ENCODE measurements at places on chromosomes 6 and 20. TPM values are rescaled to one million over a fixed set of nuclear protein-coding genes. Genes with fewer than 3 reads are reported as not detected.
A peak's percentile ranks its signal among the peaks of the same experiment; 100 is the strongest.

OR12D1 gene
- not detected for total RNA-seq

- no peak for DNase-seq
Measured at GRCh38 chr6:142653710-142654420, 291.1 kb downstream of the HIVEP2 start.

DNA sequence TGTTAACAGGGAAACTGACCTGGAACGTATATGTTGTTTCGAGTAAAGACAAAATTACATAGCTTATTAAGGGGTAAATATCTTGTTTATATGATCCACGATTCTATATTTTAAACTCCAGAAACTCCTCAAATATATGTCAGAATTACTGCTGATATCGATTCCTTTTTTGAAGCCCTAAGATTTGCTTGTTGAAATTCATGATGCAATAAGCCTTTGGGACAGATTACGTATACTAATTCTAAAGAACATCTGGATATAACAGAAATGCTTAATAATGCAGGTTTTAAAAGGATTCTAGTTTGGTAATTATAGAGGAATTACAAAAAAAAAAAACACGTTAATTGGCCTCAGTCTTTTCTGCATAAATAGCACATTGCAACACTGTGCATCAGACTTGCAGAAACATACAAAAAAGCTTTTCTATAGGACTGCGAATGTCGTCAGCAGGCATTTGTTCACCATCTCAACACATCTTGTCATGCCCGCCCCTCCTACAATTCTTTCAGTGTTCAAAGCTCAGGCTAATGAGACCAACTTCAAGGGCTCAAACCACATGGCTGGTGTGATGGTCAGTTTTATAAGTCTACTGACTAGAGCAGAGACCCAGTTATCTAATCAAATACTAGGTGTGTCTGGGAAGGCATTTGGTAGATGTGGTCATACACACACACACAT is 74.9 kb downstream of the AGPAT4 start:
- DNase-seq = no peak

FOXQ1 gene
- 0.24 TPM for total RNA-seq

DNA sequence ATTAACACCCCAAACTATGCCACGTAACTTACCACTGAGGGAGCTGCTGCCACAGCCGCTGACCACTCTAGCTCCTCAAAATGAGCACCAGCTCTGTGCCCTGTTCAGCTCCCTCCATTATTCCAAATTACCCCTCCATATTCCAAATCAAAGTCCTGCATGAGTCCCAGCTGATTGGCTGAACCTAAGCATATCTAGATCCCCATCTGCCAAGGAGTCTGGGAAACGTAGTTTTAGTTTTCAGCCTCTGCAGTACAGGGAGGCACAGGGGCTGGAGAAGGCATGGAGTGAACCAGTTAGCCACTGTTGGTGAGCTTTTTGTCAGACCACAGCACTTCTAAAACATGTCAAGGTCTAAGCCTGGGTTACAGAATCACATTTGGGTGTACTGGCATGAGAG is 15.9 kb downstream of the UNC5CL start:
- no peak for DNase-seq

DNA sequence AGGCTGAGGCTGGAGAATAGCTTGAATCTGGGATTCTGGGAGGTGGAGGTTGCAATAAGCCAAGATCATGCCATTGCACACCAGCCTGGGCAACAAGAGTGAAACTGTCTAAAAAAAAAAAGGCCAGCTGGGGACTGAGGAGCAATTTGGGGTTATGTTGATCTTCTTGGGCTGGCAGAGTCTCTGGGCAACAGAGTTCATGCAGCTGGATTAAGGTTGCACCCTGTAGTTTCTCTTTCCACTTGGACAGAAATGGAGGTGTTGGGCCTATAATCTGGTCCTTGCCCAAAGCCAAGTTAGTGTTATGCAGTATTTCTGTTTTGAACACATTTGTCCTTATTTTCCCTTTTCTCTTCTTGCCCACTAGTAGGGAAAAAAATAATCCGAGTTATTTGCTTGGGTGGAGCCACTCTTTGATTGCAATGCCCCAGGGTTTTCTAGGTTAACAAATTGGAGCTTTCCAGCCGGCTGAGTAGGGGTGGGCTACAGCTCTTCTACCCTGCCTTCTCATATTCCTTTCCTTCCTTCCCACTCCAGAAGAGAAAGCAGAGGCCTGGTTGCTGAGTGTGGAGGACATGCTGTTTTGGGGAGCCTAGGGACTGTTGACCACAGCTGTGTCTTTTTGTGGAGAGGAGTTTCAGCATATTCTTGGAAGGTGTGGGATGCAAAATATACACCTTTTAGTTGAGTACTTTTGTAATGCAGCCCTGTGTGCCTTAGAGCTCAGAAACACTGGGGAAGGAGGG is 213.9 kb downstream of the SOX4 start:
- no peak for DNase-seq

PRSS16 gene
- 2.0 TPM for total RNA-seq

CST4 gene
- not detected for total RNA-seq

DNA sequence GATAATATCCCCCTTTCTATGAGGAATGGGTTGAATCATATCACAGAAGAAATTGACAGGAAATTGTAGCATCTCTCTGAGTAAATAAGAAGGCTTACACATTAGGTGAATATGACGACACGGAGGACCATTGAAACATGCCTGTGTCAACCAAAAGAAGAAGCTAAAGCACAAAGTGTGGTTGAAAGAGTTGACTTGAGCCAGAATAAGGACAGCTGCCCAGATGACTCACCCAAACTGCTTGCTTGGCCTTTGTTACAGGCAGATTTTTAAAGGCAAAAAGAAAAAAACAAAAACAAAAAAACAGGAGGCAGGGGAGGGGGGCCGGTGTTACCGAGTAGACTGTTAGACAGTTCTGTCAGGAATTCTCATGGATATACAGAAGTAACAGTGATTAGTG is 129.8 kb upstream of the EDN1 start:
- peak; percentile 76 for DNase-seq

DNA sequence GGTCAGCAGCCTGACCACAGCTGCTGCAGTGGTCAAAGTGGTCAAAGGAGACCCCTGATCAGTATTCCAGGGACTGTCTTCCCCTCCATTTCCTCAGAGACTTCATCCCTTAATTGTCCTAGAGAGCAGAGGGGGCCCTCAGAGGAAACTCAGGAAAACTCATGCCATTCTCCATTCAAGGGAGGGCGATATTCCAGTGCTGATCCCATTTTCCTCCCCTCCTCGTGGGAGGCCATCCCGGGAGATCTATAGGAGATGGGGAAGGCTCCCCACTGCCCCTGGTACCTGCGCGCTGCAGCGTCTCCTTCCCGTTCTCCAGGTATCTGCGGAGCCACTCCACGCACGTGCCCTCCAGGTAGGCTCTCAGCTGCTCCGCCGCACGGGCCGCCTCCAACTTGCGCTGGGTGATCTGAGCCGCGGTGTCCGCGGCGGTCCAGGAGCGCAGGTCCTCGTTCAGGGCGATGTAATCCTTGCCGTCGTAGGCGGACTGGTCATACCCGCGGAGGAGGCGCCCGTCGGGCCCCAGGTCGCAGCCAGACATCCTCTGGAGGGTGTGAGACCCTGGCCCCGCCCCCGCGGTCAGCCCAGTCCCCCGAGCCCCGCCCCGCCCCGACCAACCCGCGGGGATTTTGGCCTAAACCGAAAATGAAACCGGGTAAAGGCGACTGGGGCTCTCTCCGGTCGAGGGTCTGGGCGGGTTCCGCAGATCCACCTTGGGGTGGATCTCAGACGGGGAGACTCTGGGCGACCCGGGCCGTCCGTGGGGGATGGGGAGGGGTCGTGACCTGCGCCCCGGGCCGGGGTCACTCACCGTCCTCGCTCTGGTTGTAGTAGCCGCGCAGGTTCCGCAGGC is 878 bp downstream of the HLA-C start:
- DNase-seq = peak; percentile 38

- DNase-seq = peak; percentile 10
Measured at GRCh38 chr20:57223648-57224489, 42.6 kb downstream of the BMP7 start.

DNA sequence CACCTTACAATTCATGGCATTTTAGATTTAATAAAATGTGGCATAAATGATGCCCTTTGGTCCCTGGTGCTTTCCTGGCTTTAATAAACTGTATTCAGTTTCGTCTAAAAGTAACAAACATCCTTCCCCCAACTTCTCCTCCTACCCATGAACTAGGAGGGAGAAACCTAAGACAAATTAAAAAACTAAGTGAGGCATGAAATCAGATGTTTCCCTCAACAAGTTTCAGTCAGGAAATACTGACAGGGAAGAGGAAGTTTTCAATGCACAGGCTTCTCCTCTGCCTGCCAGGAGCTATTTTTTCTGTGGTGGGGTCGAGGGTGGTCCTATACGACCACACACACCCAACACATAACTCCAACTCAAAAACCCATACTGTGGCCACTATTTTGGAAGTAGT is 10.0 kb downstream of the HBS1L start:
- no peak for DNase-seq

DNA sequence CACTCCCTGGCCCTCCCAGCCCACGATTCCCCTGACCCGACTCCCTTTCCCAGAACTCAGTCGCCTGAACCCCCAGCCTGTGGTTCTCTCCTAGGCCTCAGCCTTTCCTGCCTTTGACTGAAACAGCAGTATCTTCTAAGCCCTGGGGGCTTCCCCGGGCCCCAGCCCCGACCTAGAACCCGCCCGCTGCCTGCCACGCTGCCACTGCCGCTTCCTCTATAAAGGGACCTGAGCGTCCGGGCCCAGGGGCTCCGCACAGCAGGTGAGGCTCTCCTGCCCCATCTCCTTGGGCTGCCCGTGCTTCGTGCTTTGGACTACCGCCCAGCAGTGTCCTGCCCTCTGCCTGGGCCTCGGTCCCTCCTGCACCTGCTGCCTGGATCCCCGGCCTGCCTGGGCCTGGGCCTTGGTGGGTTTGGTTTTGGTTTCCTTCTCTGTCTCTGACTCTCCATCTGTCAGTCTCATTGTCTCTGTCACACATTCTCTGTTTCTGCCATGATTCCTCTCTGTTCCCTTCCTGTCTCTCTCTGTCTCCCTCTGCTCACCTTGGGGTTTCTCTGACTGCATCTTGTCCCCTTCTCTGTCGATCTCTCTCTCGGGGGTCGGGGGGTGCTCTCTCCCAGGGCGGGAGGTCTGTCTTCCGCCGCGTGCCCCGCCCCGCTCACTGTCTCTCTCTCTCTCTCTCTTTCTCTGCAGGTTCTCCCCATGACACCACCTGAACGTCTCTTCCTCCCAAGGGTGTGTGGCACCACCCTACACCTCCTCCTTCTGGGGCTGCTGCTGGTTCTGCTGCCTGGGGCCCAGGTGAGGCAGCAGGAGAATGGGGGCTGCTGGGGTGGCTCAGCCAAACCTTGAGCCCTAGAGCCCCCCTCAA is at the start of gene LTA:
Gene LTA (plus strand): TSS at position 249 of the 871 bp plus-strand sequence. CDS start 454 bp downstream, at position 703.
- DNase-seq = no peak

DNA sequence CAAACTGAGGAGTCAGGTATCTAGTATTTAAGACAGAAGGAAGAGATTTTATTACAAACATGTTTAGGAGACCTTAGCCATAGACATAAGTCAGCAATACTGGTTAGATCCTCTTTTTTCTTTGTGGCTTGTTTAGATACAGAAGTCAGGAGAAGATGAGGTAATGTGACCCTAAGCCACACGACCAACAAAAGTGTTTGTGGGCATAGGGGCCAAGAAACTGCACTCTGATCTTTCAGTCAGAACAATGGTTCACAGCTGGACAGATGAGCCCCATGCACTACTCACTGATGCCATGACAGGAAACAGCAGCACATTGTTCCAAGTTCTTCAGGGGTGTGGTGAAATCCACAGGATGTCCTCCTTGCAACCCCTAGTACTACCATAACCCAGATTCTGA is 238.5 kb upstream of the RAB32 start:
- DNase-seq = no peak

SLC17A3 gene
- not detected for total RNA-seq

NKX2-2 gene
- not detected for total RNA-seq

LTA gene
- total RNA-seq = not detected

RIPPLY2 gene
- total RNA-seq = not detected

GRCh38 chr6:150079604-150080003 is 10.7 kb upstream of the ULBP3 start:
- DNase-seq = peak; percentile 34

CLIC5 gene
- 0.14 TPM for total RNA-seq

DNA sequence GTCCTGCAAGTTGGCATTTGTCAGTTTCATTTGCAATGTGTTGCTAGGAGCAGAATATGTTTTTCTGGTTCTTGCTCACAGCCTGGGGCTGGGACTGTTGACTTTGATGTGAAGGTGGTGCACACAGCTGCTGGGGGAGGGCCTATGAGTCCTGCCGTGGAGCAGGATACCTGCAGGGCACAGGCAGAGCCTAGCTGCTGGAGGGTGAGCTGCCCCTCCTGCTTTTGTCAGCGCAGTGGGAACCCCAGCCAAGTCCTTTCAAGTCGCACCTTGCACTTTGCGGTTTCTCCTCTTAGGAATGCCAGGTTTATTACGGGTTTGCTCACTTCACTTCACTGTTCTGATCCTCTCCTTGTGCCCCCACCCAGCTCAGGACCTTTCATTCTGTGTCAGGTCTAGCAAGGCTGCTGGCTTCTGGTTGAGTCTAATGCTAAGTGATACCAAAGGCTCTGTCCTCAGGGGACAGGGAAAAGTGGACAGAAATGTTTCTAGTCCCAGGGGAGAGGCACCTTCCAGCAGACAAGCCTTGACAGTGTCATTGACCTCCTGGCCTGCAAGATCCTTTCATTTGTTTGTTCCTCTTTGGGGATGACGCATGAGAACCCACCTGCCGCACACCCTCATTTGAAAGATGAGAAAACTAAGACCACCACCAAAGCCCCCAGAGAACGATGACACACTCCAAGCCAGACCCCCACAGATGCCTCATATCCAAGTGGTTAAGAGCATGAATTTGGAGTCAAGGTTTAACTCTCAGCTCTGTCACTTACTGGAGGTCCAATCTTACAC is 2.7 kb upstream of the SPO11 start:
- DNase-seq = no peak

SLC52A3 gene
- total RNA-seq = 0.09 TPM

ADAM33 gene
- 3.0 TPM for total RNA-seq

EPB41L1 gene
- 35.0 TPM for total RNA-seq

GRCh38 chr6:112428477-112428876 is 81.3 kb downstream of the RFPL4B start:
- DNase-seq = no peak

RAD21L1 gene
- 0.34 TPM for total RNA-seq

C20orf141 gene
- not detected for total RNA-seq

MYBL2 gene
- total RNA-seq = 6.2 TPM

TMEM74B gene
- 2.1 TPM for total RNA-seq

DNA sequence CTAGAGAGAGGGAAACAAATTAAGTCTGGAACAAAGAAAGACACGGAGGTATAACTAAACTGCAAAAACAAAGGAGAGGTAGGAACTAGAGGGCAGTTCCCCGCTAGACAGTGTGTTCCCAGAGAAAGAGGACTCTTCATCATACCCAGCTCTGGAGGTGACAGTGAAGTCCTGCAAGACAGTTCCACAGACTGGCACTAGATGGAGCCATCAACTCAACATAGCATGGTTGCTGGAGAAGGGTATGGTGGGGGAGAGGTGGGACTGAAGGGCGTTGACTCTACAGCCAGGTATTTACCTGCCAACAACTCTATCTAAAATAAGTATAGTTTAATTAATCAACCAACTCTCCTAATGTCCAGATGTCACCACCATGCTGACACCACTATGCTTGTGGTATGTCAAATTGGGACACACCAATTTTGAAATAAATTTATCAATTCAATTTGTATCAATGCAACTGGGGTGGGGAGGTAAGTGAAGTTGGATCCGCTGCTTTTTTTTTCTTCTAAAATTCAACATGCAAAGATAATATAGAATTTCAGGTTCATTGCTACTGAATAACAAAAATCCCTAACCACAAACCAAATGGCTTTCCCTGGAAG is 9.7 kb downstream of the BACH2 start:
- no peak for DNase-seq

USP49 gene
- 5.5 TPM for total RNA-seq
